ENCODE measurements at places on chromosomes 6 and 20. TPM values are rescaled to one million over a fixed set of nuclear protein-coding genes. Genes with fewer than 3 reads are reported as not detected.

Gene SLC35A1
- total RNA-seq: 3.8 TPM

Gene CDH4
- 0.11 TPM for total RNA-seq

Gene SLC35D3
- total RNA-seq: not detected

Gene CCND3
- total RNA-seq: 247 TPM

Gene RNF217
- total RNA-seq: 4.6 TPM

Gene HLA-DRB5
- total RNA-seq: 12.5 TPM

Gene SEL1L2
- total RNA-seq: not detected

Gene ID1
- total RNA-seq: 22.8 TPM

Gene SYCP2L
- total RNA-seq: 0.36 TPM

Gene POM121L2
- not detected for total RNA-seq

Gene HCK
- total RNA-seq: 1.0 TPM

Gene MLN
- not detected for total RNA-seq

Gene ZNF831
- 25.9 TPM for total RNA-seq

Gene EHMT2
- 36.6 TPM for total RNA-seq

Gene CYP24A1
- 1.0 TPM for total RNA-seq

Gene SYCP2
- total RNA-seq: 4.4 TPM

Data from CD4-positive, alpha-beta T cell (primary cell).